NCI-H2081 (cell line): ENCODE measurements at places on chromosomes 6 and 20.

GRCh38 chr6:74091136-74091793 lies 395.3 kb downstream of the CD109 start:
- DNase-seq, result peak; percentile 34

DNA sequence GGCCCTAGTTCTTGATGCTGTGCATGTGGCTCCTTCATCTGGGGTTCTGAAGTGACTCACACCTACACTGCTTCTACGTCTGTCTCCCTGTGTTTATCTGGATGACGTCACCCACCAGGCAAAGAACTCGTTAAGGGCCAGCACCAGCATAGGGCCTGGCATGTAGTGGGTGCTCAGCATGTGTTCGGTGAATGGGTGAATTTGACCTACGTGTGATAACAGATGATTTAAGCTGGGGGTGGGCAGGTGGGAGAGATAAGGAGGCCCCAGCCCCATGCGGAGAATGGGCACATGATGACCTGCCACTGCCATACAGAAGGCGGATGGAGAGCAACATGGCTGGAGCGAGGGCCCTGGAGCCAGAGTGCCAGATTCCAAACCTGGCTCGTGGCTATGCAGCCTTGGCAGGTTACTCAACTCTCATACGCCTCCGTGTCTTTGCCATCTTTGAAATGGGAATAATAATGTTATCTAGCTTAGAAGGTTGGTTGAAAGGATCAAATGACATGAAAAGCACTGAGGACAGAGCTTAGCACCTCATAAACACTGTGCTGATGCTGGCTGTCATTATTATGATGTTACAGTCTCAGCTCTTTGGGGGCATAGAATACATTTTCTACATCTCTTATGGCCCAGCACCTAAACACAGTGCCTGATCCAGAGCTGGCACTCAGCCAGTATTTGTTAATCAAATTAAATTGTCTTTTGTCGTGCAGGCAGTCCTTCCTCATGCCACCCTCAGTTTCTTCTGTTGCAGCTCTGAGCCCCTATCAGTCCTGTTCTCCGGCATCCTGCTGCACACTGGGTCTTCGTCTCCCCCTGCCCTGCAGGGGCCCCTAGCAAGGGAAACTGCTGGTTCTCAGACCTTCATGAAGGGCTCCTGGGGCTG lies 39.6 kb downstream of the VEGFA start:
- DNase-seq, result peak; percentile 18

DNA sequence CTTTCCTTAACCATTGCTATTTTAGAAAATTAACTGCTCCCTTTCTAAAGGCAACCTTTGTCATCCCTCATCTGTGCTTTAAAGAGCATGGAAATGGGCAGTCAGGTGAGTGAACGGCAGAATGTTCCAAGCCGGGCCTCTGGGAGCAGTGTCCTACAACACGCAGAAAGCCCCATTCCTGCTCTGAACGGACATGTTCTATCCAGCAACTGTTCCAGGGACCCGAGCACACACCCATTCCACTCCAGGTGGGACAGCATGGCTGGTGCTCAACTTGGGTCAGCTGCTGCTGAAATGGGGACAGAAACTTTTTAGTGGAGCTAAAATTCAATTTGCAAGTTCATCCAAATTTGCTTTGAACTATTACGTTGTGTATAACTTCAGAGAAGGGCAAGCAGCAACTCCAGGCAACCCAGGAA lies 26.7 kb downstream of the DIDO1 start:
- no peak for DNase-seq

GRCh38 chr6:40880906-40881305 lies 158.1 kb downstream of the UNC5CL start:
- no peak for DNase-seq

GRCh38 chr20:31969991-31970390 lies 2.0 kb downstream of the XKR7 start:
- no peak for DNase-seq

GRCh38 chr20:905396-905961 lies 10.7 kb downstream of the ANGPT4 start:
- DNase-seq, result no peak

DNA sequence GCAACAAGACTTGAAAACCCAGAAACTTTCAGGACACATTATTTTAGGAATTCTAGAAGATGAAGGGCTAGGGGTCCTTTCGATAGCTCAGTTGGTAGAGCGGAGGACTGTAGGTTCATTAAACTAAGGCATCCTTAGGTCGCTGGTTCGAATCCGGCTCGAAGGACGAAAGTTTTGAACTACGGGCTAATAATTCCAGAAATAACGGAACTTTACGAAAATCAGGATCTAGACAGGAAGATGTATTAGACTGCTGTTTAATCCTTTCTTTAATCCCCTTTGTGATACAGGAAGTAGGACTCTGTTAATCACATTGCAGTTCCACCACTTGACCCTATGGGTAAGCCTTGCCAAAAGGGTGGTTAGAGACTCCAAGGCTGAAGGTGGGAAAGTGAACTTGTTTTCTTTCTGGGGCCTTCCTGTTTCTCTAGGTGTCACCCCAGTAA lies 21.2 kb upstream of the ABT1 start:
- DNase-seq, result no peak

- peak; percentile 57 for DNase-seq
Measured at GRCh38 chr6:27503436-27504030, 30.6 kb upstream of the ZNF184 start.

- no peak for DNase-seq
Measured at GRCh38 chr6:163444077-163444476, 29.6 kb downstream of the QKI start.

DNA sequence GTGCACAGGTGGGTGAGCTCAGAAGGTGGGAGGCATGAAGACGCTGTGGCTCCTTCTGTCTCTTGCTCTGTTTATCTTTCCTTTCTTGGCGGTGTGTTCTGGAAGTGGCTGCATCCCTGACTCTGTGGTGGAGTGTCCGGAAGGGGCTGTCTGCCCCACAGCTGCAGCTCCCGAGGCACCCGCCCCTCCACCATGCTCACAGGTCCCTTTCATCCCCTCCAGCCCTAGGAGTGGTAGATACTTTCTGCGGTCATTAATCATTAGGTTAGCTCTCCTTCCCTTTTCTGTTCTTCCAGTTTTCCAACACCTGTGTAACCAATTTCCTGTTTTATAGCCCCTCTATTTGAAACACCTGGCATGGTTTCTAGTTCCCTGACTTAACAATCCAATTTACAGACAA lies 65.6 kb downstream of the GJA10 start:
- DNase-seq, result no peak

GRCh38 chr20:38021087-38021772 lies 12.0 kb downstream of the TTI1 start:
- DNase-seq, result no peak

DNA sequence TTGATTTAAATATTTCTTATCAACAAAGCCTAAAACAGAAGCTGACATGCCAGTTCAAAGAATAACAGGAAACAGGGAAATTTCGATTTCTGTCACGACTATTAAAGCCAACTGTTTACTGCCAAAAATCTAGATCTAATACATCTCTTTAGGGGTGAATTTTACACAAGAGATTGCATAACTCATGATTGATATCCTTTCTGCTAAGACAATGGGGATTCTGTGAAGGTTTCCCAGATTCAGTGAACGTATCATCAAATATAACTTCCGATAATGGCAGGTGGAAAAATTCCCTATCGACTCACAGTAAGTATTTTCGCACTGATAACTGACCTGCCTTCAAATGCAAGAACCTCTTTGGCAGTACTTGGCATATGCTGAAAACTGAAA lies 42.9 kb downstream of the NHSL1 start:
- DNase-seq, result no peak

- DNase-seq, result no peak
Measured at GRCh38 chr6:19268117-19268516, 569.1 kb upstream of the ID4 start.

DNA sequence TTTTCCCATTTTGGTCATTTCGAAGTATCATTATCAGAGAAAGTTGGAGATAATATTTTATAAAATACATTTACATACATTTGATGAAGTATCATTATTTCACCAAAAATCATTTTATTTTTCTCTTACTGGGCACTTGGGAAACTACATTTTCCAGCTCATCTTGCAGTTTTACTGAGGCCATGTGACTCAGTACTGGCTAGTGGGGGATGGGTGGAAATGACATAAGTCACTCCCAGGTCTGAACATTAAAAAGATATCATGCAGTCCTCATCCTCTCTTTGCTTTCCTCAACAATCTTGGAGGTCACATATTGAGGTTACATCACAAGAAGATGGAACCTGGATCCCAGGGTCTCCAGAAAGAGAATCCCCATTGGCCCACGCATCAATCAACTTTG lies 84.1 kb downstream of the CD24 start:
- DNase-seq, result no peak

GRCh38 chr20:1341561-1342265 lies 12.8 kb upstream of the SDCBP2 start:
- DNase-seq, result no peak

DNA sequence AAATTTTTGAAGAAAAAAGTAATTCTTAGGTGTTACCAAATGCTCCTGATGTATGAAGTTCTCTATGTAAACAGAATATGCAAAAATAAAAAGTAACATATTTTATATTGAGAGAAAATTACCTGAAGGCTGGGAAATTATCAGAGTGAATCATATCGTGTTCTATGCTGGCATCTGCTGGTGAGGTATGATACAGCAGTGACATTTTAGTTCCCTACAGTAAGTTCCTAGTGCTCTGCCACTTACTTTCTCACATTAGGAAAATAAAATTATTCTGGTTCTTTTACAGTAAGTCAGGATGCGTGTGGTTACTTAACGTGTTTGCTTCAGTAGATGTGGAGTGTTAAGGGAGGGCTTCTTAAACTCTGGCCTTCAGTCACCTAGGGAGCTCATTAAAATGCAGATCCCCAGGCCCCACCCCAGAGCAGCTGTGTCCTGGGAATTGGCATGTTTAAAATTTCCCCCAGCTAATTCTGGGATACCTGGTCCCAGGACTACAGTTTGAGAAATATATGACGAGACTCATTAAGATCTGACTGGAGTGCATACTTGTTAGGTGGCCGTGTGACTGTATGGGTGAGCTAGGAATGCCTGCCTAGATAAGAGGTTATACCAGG lies 3.2 kb downstream of the ACTR5 start:
- DNase-seq, result no peak

DNA sequence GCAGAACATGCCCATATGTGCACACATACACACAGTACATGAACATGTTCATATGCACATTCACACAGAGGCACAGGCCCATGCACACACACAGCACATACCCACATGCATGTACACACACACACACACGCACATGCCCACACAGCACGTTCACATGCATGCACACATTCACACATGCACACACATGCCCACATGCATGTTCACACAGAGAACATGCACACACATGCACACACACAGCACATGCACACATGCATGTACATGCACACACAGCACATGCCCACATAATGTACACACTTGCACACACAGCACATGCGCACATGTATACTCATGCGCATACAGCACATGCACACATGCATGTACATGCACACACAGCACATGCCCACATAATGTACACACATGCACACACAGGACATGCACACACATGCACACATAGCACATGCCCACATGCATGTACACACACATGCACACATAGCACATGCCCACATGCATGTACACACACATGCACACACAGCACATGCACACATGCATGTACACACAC lies 25.9 kb downstream of the RNASET2 start:
- DNase-seq, result no peak

- DNase-seq, result no peak
Measured at GRCh38 chr6:145964948-145965366, 799 bp upstream of the SHPRH start.

GRCh38 chr6:156639009-156639721 lies 138.0 kb upstream of the ARID1B start:
- DNase-seq, result no peak

- DNase-seq, result no peak
Measured at GRCh38 chr6:148596891-148597455, 149.9 kb upstream of the UST start.
